ENCODE measurements at places on chromosomes 7 and 10. TPM values are rescaled to one million over a fixed set of nuclear protein-coding genes. Genes with fewer than 3 reads are reported as not detected.

AKR1D1 gene
- total RNA-seq, result not detected

EBLN1 gene
- not detected for total RNA-seq

GHRHR gene
- total RNA-seq, result not detected

AHR gene
- 63.3 TPM for total RNA-seq

NRP1 gene
- total RNA-seq, result 123 TPM

FOXI2 gene
- 0.14 TPM for total RNA-seq

KIN gene
- total RNA-seq, result 8.7 TPM

CPA5 gene
- not detected for total RNA-seq

GPER1 gene
- total RNA-seq, result 6.6 TPM

AKR1C8 gene
- total RNA-seq, result not detected

DNA sequence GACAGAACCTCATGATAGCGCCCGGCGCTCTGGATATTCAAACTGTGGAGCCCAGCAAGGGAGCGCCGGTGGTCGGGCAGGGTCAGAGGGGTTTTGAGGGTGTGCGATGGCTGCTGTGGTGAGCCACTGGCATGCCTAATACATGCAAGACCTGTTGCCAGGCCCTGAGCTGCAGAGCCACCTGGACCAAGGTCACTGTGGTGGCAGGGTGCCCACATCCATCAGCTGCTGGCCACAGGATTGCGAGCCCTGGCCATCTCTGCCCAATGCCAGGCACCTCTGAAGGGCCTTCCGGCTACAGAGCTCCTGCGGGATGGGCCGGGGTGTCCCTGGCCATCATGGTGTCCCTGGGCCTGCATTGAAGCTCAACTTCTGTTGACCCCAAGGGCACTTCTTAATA lies 123.0 kb upstream of the TNRC18 start:
- DNase-seq, result no peak

- no peak for DNase-seq
Measured at GRCh38 chr10:15313843-15314242, 57.2 kb downstream of the FAM171A1 start.

- DNase-seq, result no peak
Measured at GRCh38 chr7:91690541-91691070, 189.9 kb downstream of the MTERF1 start.

- no peak for DNase-seq
Measured at GRCh38 chr10:97690133-97690532, 3.1 kb upstream of the AVPI1 start.

GRCh38 chr7:372932-373791 lies 83.2 kb downstream of the FOXL3 start:
- peak; percentile 69 for DNase-seq

DNA sequence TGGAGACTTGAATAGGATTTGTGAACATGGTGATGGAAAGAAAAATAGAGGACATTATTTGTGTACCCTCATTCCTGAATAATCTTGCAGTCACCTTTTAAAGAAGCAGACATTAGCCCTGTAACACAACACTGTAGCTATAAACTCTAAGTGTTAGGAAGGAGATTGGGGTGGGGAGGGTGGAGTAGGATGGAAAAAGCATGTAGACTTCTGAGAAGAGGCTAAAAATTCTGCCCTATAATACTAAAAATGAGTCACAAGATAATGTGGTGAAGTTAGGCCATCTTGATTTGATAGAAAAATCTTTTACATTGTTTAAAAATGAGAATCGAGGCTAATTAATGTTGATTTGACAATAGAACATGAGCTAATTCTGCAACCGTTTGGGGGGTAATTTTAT lies 128.8 kb downstream of the LCOR start:
- DNase-seq, result no peak

DNA sequence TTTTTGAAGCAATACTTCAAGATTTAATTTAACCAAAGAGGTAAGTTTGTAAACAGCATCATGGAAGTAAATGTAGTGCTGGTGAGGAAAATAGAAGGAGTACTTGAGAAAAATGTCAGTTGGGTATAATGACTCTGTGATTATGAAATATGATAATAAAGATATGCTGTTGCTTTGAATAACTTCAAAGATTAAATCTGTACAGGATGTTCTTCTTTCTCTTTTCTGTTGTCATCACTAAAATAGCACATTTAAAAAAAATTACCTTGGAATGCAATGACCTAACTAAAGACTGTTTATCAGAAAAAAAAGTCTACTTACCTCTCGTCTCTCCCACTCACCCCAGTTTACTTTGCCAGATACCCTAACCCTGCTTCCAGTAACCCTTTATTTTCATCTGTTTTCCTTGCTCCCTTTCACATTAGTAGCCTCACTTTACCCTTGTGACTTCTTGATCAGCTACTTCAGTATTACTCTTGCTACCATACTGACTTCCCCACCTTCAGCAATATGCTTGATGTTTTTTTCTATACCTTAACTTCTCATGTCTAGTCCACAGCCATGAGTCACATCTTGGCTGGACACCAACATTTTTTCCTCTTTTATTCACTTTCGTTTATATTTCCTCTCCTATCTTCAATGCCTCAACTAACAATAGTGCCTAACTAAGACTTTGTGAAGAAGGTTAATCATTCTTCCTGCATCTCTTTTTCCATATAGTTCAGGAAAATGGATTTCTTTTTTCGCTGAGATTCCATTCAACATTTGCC lies 29.7 kb upstream of the TAS2R16 start:
- DNase-seq, result no peak

- DNase-seq, result no peak
Measured at GRCh38 chr7:16660702-16661464, 14.9 kb downstream of the BZW2 start.

DNA sequence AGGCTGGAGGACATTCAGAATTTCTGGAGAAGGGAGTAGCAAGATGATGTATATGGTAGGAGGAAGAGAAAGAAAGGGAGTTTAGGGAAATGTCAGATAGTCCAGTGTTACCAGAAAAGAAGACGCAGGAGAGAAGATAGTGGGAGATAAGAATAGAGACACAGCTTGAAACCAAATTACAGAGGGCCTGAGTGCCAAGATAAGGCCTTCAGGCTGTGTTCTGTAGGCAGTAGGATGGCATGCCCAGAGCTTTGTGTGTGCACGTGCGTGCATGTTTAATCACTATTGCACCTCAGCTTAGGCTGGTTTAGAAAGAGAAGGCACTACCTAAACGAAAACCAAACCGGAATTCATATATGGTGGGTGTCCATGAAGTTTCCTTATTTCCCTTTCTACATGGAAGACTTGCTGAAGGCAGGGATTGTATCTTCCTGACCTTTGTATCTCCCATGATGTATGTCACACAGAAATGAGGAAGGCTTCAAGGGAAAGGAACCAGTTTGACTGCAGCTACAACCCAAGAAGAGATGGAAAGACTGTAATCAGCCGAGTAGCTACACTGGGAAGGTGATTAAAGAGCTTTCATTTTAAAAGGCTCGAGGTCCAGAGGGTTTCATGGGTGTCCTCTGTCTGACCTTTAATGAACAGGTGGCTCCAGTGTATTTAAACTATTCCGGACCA lies 35.8 kb upstream of the BHLHA15 start:
- DNase-seq, result no peak

DNA sequence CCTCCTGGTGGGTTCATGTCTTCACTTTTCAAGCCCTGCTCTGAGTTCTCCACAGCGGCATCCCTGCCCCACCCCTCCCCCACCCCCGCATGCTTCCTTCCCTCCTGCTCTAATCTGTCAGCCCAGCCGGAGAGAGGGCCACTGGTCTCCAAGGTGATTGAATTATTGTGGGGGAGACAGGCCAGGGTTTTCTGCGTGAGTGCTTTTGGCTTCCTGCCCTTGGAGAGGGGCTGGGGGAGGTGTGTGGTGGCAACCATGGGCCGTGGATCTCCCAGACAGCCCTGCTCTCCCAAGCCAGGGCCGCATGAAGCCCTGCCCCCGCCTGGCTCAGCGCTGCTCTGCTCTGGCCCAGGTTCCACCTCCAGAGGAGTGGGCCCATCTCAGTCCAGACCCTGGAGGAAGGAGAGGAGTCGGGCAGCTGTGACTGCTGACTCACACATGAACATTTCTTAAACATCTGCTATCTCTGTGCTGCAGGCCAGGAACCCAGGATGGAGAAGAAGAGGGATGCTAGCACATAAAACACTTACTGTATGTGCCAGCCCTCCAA lies 109.9 kb downstream of the ZMIZ1 start:
- DNase-seq, result no peak

GRCh38 chr7:44050121-44050914 lies 5.8 kb downstream of the DBNL start:
- peak; percentile 43 for DNase-seq

- no peak for DNase-seq
Measured at GRCh38 chr10:68559251-68559650, 886 bp upstream of the TET1 start.

DNA sequence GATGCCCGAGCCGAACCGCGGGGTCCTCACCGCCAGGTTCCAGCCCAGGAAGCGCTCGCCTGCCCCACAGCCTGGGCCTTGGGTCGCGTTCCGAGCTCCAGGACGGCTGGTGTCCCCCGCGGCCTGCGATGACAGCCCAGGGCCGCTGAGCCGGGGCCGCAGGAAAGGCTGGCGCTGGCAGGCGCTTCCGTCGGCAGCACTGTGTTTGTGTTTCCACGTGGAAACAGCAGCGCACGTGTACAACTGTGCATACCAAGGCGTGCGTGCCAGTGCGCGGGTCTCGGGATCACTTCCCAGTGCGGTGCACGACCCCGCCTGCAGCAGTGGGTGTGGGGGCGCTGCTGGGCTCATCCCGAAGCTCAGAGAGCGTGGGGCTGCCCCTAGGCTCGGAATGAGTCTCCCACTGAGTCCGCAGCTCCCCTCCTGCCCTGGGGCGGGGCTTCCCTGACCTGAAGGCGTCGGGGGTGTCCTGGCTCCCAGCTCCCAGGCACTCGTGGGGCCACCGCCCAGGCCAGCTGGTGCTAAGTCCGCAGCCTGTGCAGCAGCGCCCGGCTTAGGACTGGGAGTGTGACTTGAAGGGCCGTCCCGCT lies 17.2 kb downstream of the AP5Z1 start:
- no peak for DNase-seq

- DNase-seq, result peak; percentile 84
Measured at GRCh38 chr7:129366-130221, 62.8 kb upstream of the FAM20C start.

- DNase-seq, result no peak
Measured at GRCh38 chr10:74925708-74926107, 99.3 kb downstream of the KAT6B start.

DNA sequence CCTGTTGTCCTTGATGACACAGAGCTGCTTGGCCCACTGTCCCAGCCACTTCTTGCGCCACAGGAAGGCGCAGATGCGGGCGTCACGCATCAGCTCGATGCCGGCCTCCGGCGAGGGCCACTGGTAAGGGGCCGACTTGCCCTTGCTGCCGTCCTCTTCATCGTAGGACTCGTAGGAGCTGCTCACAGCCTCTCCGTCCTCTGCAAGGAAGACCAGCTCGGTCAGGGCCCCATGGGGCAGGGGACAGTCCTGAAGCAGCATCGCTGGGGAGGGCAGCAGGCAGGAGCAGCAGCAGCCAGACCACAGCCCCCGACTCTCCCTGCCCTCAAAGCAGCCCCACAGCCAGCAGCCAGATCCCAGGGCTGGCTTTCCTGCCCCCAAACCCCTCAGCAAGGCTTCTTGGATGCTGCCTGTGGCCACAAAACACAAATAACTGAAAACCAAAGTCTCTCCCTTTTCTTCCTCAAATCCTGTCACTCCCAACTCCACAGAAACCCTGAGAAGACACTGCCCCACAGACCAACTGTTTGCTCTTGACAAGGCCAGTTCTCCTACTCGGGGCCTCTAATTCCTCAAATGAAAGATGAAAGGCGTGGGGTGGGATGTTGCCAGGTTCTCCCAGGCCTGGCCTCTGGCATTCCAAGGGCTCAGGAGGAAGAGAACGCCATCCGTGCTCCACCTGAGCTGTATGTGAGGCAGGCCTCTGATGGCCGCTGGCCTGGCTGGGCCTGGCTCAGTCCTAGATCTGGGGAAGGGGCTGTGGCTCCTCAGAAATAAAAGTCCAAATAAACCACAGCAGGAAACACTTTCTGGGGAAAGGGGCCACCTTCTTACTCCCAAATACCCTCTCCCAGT lies 76.7 kb downstream of the VWA2 start:
- DNase-seq, result peak; percentile 59

- DNase-seq, result no peak
Measured at GRCh38 chr10:114943000-114943399, 5.0 kb downstream of the TRUB1 start.

- no peak for DNase-seq
Measured at GRCh38 chr10:112643600-112644264, 196.7 kb downstream of the VTI1A start.

GRCh38 chr10:19683960-19684359 lies 132.3 kb upstream of the PLXDC2 start:
- no peak for DNase-seq

DNA sequence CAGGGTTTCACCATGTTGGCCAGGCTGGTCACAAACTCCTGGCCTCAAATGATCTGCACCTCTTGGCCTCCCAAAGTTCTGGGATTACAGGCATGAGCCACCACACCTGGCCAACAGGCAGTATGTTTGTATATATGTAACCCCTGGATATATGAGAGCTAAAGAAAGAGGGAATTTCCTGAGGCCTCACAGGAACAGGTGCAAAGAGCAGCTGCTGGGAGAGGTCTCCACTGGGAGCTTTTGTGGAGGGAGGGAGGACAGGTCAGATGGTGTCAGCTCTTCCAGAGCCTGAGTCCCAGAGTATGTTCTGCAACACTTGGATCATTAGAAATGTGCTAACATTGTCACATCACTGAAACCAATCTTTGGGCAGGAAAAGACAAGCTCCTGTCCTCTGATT lies 110.1 kb upstream of the KIF5B start:
- no peak for DNase-seq

GRCh38 chr10:47109906-47110305 lies 190.1 kb upstream of the GDF10 start:
- no peak for DNase-seq

DNA sequence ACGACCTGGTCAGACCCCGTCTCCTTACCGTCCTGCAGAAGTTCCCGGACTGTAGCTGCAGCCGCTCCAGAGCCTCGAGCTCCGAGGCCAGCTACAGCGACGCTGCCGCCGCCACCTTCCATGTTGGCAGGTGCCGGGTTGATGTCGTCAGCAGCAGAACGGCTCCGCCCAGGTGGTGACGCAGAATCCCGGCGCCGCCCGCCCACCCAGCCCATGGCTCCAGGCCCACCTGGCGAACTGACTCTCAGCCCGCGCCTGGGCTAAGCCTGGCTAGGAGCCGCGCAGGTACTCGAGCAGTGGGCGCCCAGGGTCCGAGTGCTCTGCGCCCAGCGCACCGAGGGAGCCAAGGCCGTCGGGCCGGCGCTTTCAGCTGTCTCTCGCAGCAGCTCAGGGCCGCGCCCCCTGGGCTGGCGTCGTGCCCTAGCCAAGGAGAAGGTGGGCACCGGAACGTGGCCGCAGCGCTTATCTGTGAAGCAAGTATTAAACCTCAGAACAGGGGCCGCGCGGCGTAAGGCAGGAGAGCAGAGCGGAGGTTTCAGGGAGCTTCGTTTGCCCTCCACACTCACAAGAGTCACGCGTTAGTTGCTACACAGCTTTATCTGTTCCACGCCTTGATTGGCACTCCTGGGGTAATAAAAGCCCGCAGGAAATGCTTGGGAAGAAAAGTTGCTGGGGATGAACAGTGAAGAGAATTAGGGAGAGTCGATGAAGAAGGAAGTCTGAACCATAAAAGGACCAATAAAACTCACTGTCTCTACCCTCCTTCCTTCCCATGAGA lies at the start of the genes COG5 and DUS4L:
Gene COG5, minus strand, starts transcription at position 146 of the 778 bp plus-strand sequence. Its CDS starts 24 bp downstream, at position 122.
Gene DUS4L, plus strand, starts transcription at position 197 of the 778 bp plus-strand sequence. CDS start 3,100 bp downstream, outside the sequence.
- peak; percentile 94 for DNase-seq
